ENCODE measurements at places on chromosomes 7 and 10.

- DNase-seq = no peak
Measured at GRCh38 chr10:33015761-33016547, 57.9 kb upstream of the ITGB1 start.

- no peak for DNase-seq
Measured at GRCh38 chr10:38045129-38045528, 34.7 kb downstream of the ZNF33A start.

DNA sequence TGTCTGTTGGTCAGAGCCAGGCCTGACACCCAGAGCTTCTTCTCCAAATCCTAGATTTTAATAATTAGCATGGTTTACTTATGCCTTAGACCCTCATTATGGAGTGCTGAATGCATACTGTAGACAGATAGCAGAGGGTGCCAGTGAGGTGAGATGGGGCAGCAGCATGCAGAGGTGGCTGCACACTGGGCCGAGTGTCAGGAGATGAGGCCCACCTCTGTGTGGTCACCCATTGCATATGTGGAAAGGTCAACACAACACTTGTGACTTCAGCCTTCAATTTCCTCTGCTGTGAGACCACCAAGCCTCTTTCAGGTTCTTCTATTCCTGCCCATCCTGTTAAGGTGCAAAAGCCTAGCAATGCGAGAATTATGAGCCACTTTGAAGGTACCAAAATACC is 39.7 kb upstream of the NMT2 start:
- DNase-seq = no peak

DNA sequence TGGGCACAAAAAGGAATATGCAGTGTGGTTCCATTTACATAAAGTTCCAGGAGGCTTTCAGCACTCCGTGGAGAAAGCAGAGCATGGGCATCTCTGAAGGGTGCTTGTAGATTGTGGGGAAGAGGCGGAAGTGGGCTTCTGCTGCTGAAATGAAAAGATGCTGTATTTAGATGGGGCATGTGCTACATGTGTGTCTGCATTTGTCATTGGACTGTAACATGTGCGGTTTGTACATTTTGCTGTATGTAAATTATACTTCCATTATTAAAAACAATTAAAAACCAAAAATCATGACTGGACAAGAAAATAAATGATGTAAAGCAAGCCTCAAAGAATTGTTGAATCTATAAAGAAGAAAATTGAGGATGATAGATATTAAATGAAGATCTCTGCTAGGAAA is 334.0 kb downstream of the WDR37 start:
- no peak for DNase-seq
